ENCODE measurements at places on chromosomes 3 and 15.

- peak; percentile 4 for DNase-seq
These were observed 100.3 kb downstream of the MECOM start for GRCh38 chr3:169562988-169563774.

DNA sequence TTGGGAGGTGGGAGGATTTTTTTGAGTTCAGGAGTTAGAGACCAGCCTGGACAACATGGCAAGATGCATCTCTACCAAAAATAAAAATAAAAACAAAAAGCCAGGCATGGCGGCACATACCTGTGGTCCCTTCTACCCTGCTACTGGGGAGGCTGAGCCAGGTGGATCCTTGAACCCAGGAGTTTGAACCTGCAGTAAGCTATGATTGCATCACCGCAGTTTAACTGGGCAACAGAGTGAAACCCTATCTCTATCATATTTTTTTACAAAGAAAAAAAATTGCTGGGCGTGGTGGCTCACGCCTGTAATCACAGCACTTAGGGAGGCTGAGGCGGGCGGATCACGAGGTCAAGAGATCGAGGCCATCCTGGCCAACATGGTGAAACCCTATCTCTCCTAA lies 35.8 kb upstream of the RPN1 start:
- DNase-seq: no peak

GRCh38 chr3:69568951-69569350 lies 170.3 kb upstream of the MITF start:
- no peak for DNase-seq

- DNase-seq: no peak
These were observed 146.5 kb downstream of the XXYLT1 start for GRCh38 chr3:195124378-195124992.

DNA sequence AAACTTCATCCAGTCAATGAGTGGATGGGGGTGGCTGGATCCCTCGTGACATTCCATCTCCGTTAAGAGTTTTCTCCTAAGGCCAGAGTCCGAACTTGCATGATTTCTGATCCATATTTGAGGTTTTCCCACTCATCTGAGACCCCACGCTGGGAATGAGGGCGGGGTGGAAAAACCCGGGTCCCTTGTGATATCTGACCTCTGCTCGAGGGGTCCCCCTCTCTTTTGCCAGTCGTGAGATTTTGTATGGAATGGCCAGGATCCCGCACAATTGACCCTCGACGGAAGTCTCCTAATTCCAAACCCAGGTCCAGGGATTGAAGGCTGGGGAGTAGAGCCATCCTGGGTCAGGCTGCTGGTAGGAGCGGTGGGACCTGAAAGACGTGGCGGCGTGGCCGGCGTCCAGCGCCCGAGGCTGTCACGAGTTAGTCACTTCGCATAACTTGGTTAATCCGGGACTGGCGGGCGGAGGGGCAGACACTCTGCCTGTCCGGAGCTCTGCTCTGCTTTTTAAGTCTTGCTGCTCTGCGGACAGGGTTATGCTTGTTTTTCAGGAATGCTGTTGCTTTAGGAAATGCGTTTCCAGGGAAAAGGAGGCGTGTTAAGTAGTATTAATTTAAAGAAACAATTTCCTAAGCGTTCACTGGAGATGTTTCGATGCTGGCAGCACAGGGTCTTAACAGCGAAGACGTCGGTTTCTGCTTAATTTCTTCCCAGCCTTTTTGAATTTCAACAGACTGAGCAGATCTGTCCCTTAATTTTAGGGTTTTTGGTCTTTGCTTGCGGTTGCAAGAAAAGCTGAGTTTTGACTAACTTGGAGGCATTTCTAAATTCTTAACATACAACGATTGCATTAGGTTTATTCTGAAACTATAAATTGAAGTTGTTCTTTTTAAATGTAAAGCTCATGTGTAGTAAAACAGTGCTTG lies 69.7 kb upstream of the LRRFIP2 start:
- DNase-seq: peak; percentile 72

- DNase-seq: no peak
These were observed 52.4 kb upstream of the MRPS22 start for GRCh38 chr3:139291276-139292051.

DNA sequence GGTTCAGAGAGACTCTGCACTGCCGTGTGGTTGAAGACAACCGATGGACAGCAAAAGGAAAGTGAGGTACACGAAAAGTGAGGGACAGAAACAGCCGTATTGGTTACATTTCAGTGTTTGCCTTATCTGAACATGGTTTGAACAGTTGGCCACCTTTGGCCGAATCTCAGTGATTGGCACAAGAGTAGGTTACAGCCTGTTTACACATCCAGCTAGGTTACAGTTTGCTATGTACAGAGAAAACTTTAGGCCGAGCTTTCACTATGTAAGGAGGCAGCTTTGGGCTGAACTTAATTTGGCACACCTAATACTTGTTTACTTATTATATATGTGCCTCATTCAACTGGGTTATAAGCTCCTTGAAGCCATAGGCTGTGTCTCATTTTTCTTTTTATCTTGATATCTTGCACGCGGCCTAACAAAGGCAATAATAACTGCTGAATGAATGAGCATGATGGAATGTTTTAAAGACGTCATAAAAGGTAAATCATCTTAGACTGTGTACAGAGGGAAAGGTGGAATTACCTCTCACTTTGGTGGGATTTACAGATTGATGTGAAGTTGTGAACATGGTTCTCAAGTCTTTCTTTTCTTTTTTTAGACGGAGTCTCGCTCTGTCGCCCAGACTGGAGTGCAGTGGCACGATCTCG lies 17.2 kb upstream of the GREM1 start:
- DNase-seq: no peak

- no peak for DNase-seq
These were observed 511.3 kb downstream of the SHQ1 start for GRCh38 chr3:72336821-72337479.

All from NB4 (cell line).